ENCODE measurements at places on chromosomes 1 and 21.

DNA sequence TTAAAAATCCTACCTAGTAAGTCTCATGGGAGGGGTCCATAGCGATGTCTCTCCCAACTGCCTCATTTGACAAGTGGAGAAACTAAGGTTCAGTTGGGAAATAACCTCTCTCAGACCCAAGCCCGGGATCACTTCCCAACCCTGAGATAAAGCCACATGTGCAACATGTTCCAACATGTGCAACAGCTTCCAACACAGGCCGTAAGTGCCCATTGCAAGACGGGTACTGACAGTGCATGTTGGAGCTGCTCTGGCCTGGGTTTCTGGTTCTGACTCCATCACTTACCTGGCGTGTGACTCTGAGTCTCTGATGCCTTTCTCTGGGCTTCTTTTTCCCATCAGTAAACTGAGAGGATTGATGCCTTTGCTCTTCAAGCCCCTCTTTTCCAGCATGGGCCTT lies 38.0 kb upstream of the FOXO6 start:
- no peak for DNase-seq

DNA sequence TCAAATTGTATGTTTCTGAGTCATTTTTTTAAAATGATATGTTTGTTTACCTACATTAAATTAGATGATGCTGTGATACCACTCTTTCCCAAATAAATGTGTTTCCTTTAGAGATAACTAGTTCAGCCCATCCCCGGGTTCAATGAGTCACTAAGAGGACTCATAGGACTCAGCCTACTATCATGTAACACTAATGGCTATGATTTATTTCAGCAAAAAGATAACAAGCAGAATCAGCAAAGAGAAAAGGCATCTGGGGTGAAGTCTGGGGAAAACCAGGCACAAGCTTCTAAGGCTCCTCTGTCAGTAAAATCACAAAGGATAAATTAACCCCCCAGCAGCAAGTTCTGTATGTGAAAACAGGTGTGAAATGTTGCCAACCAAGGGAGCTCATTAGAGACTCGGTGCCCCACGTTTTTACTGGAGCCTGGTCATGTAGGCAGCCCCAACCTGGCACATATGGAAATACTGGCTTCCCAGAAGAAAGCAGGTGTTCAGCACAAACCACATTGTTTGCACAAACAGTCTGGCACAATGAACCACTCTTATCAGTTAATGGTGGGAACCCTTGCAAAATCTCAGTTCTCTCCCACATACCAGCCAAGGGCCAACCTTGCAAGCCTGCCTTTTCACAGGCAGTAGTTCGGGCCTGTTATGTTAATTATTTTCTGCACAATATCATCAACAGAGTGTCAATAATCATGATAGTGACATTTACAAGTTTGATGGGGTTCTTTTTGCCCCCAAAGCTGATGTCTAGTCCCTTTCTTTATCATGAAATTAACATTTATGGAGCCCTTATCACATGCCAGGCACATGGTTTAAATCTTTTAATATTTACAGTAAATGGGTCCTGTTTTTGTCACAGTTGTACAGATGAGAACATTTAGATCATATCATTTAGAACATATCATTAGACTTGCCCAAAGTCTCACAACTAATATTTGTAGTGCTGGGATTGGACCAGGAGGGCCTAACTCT lies 23.1 kb upstream of the CNN3 start:
- DNase-seq: no peak

DNA sequence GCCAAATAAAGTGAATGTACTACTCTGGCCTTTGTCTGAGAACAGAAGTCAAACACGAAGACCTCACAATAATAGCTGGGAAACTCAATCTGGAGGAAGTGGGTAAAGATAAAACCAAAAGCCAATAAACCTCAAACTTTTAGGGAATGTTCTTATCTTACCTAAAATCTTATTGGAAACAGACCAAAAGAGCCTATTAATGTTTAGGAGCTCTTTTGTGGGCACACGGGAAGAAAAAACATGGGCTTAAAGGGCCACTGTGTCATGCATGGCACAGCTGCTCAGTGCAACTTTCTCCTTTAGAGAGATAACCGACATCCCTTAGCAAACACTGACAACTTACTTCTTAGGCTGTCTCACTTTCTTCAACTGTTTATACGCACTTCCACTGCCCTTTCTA lies 16.1 kb downstream of the EIF2B3 start:
- DNase-seq: no peak

GRCh38 chr1:208686592-208686991 lies 442.4 kb upstream of the PLXNA2 start:
- DNase-seq: no peak

DNA sequence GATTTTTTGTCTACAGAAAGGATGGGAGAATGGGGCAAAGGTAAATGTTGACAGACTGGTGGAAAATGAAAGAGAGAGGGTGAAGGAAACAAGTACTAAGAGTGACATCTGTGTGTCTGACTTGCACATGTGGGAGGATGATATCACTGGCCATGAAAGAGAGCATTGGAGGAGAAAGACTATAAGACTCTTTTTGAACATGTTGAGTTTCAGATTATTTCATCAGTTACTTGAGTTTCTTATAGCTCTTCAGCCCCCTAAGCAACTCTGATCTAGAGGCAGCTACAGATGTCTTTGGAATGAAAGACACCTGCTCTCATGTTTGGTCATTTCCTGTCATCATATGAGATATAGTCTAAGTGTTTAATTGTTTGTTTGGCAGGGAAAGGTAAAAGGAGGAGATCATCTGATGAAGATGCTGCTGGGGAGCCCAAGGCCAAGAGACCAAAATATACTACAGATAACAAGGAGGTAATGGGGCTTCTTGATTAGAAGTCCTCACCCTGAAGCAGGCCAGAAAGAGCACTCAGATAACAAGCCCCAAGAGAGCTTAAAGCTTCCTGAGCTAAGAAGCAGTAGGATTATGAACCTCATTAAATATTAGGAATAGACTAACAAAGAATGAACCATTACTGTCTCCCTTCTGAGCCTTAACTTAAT lies 4.5 kb downstream of the POLR3C start:
- DNase-seq: no peak

GRCh38 chr1:179168536-179168935 lies 60.9 kb downstream of the ABL2 start:
- DNase-seq: no peak

GRCh38 chr1:88985032-88985431 lies 7.4 kb downstream of the KYAT3 start:
- peak; percentile 83 for DNase-seq

DNA sequence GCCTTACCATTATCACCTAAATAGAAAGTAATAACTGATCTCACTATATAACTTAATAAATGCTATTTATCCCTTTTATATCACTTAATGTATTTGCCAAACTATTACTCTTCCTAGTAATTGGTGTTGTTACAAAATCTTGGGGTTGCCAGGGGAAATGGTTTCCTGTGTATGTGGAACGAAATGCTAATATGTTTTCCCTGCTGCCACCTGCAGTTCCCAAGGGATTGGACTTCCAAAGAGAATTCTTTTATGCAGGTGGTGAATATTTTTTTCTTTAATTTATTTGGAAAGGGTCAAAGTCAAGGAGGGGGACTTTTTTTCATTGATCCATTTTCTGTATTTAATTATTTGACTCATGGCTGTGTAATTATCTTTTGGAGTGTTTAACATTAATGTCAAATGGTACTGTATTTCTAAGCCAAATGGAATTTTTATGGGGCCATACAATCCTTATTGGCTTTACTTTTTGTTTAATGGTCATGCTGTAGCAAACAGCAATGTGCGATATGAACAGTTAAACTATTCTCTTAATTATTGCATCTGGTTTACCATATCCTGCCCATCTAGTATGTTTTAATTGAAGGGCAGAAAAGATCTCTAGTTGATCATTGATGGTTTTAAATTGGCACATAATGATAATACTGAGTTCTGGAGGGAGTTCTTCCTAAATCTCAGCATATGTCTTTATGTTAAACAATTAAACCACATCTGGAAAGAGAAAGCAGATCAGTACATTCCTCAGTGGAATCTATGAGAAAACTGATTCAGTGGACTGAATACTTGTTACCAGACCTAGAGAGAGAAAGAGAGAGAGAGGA lies 486.3 kb downstream of the TTLL7 start:
- no peak for DNase-seq

DNA sequence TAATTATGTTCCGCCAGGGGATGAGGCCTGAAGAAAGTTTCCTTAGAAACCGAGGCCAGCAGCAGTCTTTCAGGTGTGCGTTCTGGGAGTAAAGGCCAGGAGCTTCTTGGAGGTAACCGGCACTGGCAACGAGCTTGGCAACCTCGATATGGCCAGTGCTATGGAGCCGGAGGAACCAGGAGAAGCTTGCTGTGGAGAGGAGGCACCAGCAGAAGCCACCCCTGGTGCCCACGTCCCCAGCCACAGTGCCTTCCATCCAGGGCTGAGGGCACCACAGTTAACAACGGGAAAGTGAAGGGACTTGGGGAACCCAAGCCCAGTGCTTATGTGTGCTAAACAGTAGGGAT lies 41.5 kb upstream of the LIN9 start:
- DNase-seq: no peak

- DNase-seq: no peak
These were observed 93.0 kb upstream of the DUSP10 start for GRCh38 chr1:221834698-221835513.

DNA sequence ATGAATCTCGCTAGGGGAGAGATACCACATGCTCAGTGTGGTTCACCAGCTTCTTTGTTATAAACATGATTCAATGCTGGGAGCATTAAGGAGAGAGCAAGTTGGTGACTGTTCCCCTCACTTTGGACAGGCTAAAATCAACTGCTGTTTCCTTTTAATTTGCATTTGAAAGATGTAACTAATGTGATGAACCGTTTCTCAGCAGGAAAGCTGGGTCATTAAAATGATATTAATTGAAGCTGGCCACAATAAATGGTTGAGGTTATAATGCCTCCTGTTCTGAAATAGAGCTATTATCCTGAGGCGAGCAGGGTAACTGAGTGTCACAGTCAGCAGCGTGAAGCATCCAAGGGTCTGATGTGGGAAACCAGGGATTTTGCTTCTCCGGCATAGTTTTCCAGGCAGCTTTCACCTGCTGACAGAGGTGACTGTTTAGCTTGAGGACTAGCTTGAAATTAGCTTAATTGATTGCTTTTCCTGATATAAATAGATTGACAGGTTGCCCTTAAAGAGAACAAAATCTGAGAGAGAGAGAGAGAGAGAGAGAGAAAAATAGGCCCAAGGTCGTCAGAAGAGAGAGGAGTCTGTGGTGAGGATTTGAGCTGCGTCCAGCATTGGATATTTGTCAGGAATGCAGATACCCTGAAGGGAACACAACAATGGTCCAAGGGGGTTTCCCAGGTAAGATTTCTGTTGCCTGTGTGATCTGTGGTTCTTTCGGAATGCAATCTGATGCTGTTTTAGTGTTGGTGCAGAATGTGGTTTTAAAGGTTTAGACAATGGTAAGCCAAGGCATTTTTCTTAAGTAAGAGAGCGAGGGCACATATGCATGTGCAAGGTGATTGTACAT lies 209.7 kb downstream of the PATJ start:
- no peak for DNase-seq

DNA sequence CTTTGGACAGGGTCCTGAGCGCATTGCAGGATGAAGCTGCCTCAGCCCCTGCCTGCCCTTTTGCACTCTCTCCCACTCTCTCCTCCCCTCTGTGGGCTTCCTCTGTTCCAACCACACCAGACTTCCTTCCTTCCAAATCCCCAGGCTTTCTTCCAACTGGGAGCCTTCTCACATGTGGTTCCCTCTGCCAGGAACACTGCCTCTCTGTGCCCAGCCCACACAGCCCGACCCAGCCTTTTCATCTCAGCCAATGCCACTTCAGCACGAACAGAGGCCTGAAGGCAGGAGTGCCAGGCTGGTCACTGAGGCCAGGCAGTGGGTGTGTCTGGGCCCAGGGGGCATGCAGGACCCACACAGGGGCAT lies 5.9 kb downstream of the SELENON start:
- no peak for DNase-seq

- DNase-seq: peak; percentile 85
These were observed 69.9 kb downstream of the CACHD1 start for GRCh38 chr1:64539781-64540218.

GRCh38 chr1:11067716-11068599 lies 8.1 kb upstream of the SRM start:
- DNase-seq: no peak

DNA sequence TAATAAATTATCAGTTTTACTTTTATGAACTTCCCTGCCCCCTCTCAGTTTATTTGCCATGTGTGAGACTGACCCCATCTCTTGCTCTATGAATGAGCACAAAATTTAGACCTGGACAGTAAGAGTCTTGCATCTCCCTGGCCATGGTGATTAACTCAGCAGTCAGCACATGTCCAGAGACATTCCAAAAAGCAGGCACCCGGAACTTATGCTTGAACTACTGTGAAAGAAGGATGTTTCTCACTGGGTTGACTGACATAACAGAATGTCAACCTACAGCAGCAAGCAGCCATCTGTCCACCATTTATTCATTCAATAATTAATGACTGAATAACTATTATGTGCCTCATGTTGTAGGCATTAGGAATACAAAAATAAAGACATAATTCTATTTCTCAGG lies 11.3 kb upstream of the SEC16B start:
- DNase-seq: no peak

DNA sequence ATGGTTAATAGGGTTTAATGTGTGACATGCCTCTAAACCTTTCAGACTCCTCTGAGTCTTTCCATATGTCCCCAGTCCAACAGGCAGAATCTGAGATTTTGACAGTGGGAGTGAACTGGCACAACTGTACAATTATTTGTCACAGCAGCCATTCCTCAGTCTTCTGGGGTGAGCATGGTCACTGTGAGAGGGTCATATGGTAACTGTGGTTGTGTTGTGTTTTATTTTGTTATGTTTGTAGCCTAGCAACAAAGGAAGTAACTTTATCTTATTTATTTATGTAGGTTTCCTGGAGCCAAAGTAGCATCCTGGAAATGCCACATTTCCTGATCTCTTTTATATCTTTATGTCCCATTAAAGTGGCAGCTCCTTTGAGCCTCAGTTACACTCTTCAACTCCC lies 1067.9 kb downstream of the TTLL7 start:
- DNase-seq: no peak

DNA sequence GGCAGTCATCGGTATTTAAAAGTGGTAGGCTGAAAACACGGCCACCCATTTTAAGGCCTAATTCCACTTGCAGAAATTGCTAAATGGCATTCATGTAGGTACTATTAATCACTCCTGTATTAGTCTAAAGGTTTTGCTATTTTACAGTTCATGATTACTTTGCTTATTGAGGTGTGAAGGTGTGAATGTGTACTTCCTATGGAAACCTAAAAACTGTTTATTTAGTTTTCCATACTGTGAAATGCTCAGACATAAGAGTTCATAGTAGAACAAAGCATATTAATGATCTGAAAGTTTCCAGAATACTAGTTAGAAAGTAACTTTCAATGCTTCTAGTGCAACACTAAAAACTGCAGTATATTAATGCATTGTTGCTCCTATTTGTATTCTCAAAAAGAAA lies 69.8 kb downstream of the ITGB3BP start:
- DNase-seq: no peak

- no peak for DNase-seq
These were observed 23.9 kb downstream of the ZNF362 start for GRCh38 chr1:33280091-33280661.

GRCh38 chr1:109947582-109948284 lies 36.8 kb upstream of the AHCYL1 start:
- DNase-seq: no peak

Data from HAP-1 (cell line).